Uterus (tissue), 4 donors: ENCODE measurements at places on chromosomes 6 and 20. TPM values are rescaled to one million over a fixed set of nuclear protein-coding genes. Genes with fewer than 3 reads are reported as not detected.

Gene BCL2L1
- total RNA-seq, result 53.4 TPM

Gene LPA
- 0.62 TPM for total RNA-seq

Gene CCN5
- 19.4 TPM for total RNA-seq

Gene TFAP2D
- not detected for total RNA-seq

Gene TAF8
- total RNA-seq, result 31.4 TPM

Gene TOX2
- 0.26 TPM for total RNA-seq

Gene LY6G5C
- 4.4 TPM for total RNA-seq

Gene FRS3
- 1.2 TPM for total RNA-seq

Gene EEF1A2
- 1.5 TPM for total RNA-seq

Gene DDO
- 0.88 TPM for total RNA-seq

Gene SLC13A3
- total RNA-seq, result 4.2 TPM

DNA sequence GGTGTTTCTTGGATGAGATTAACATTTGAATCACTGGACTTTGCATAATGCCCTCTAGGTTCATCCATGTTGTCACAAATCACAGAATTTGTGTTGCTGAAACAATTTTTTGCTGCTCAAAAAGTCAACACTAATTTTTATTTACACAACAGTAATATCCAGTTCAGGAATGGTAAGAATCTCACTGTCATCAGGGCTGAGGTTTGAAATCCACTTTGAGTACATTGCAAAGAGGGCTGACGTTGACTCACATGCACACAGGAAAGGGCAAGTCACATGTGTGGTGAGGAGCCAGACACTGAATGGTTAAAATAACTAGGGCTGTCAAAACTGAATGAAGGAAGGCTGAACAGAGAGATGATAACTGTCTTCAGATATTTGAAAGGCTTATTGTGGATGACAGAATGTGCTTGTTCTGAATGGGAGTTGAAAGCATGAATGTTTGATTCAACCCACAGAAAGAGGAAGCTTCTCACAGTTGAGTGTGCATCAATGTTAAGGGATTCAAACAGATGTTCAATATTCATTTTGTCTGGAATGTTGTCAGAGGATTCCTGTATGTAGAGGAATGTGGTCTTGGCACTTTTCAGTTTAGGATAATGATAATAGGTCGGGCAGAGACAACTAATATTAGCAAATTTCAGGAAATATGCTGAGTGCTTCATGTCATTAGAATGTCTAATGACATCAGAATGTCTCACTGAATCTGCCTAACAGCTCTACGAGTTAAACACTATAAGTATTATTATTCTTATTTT lies 3.6 kb upstream of the ADGRG6 start:
- DNase-seq, result no peak

- no peak for DNase-seq
These were observed 668.6 kb downstream of the UTRN start for GRCh38 chr6:144953552-144954240.

- DNase-seq, result no peak
These were observed 507 bp upstream of the RIPPLY2 start for GRCh38 chr6:83852528-83853177.

GRCh38 chr6:122609881-122610689 lies at the start of gene PKIB:
TSS of gene PKIB (plus strand) at chr6:122610405. CDS start at chr6:122717795, 107,390 bp downstream.
- peak; percentile 31 for DNase-seq

- no peak for DNase-seq
These were observed 349.8 kb downstream of the CDC5L start for GRCh38 chr6:44737341-44737740.

DNA sequence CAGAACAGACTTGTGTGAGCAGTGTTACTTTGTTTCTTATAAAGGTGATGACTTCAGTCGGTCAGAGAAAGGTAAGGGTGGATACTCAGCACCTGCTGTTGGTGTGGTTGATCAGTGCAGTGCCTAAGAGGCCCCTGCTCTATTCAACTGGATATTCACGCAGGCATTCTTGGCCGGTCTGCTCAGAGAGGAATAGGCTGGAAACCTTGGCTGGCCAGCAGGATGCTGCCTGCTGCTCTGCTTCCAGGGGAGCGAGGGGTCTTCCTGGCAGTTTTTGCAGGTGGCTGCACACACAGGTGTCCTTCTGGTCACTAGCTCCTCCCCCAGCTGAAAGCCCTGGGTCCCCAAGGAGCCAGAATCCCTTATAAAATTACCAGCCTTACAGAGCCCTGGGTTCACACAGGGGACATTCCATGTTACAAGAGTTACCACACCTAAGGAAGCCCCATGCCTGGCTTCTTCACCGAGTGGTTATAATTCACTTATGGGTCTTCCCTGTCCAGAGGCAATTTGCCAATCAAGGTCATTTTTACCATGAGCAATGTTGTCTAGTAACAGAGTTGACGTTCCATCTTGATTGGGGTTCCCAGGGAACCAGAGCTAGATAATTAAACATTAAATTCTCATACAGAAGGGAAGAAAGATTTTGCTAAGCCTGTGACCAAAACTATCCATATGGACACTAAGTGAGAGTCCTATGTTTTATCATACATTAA lies 16.4 kb downstream of the SYNJ2 start:
- no peak for DNase-seq

GRCh38 chr6:7785243-7786035 lies 59.5 kb downstream of the BMP6 start:
- no peak for DNase-seq

- no peak for DNase-seq
These were observed 3.0 kb downstream of the CASS4 start for GRCh38 chr20:56414842-56415765.

DNA sequence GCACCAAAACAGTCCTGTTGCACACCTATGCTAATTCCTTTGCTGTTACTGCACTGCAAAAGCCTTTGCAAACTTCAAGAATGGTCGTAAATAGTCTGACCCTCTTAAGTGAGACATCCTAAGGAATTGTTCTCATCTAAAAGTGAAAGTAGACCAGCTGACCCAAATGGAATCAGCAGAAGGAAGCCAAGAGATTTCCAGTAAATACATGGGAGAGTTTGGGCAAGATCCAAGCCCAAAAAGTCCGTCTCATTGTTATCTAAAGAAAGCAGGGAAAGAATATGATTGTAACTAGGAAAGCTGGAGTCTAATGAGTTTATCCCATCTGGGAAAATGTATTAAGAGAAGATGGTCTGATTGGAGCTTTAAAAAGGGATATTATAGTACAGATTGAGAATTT lies 43.0 kb upstream of the HIVEP1 start:
- no peak for DNase-seq

DNA sequence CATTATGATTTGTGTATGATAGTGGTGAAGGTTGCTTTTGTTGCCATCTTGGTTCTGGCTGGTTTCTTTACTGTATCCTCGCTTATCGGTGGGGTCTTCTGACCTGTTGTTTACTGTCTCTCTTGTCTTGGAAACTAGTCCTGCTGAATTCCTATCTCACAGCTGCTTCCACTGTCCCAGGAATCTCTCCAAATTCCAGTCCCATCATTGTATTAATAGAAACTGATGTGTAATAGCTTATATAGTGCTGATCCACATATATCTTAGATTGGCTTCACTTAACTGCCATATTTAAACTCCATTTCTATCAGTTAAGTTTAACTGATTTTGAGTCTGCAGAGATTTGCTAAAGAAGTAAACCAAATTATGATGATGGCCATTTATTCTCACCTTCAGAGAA lies 5.9 kb downstream of the GTF2H5 start:
- DNase-seq, result no peak

DNA sequence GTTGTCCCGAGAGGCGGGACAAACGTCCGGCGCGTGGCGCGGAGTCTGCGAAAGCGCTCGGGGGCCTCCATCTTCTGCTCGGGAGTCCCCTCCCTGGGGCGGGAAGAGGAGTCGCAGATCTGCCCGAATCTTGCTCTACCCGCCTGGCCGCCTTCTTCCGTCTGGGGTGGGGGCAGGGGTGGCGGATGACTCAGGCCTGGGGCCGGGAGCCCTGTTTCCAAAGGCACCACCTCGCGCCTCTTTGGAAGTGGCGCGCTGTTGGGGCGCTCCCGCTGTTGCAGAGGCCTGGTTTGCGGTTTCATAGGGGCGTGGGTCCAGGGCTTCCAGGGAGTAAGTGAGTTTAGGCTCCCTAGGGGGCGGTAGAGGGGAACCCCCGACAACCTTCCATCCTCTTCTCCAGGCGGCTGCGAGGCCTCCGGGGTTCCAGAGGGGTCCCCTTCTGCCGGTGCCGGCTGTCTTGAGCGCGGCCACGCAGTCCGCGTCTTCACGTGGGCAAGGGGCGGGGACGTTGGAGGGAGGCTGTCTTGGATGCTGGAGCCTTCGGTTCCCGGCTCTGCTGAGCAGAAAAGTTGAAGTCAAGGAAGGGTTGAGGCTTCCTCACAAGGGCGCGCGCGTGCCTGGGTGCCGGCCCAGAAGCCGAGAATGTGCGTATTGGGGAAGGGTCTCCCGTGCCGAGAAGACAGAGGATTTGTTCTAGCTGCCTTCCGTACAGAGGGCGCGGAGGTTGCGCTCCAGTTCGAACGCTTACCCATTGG lies 2.6 kb upstream of the TFAP2C start:
- DNase-seq, result no peak

DNA sequence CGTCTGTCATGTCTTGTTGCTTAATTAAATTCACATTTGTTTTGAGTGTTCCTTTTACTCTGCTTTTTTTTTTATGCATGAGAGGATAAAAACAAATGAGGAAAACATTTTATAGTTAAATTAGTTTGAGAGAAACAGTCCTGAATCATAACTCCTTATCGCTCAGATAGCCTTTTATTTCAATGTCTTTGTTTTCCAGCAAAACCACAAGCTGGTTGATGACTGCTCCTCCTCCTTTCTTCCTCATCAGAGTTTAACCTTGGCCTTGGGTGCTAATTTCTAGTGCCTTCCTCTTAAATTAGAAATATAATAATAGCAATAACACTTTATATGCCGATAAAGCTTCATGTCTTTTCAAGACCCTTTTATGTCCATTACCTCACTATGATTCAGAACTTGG lies 3.1 kb downstream of the NOX3 start:
- DNase-seq, result no peak

- peak; percentile 61 for DNase-seq
These were observed 19.2 kb upstream of the MRPS18A start for GRCh38 chr6:43706788-43707187.

DNA sequence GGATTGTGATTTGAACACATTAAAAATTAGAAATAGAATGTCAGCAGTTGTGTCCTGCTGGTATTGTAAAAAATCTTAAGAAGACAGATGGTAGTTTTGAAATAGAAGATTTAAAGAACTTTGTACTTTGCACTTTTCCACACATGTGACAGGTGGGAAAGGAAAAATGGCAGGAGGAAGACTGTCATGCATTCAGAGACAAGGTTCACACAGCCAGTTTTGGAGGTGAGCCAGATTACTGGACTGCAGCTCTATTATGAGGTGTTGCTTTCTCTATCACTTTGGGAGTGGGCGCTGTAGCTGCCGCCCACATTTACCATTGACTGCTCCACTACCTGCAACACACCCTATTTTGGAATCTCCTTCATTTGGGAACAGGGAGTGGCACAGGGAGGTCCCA lies 12.1 kb upstream of the NDUFAF4 start:
- DNase-seq, result no peak

DNA sequence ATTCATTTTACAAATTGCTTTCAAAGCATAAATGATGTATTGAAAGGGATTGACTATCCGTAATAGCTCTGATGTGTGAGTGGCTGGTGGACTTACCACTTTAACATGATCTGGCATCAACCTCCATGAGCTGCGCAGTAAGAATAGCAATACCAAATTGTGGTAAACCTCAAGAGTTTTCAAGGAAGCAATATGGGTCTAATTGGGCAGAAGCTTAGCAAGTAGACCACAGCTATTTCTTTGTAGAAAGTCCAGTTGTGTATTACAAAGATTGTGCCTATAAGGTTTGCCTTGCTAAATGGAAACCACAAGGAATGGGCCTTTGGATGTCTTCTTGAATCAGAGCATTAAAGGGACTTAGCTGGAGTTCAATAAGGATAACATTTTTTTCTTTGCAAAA lies 736.6 kb downstream of the KIF16B start:
- DNase-seq, result no peak

- no peak for DNase-seq
These were observed 301.8 kb downstream of the TBC1D7 start for GRCh38 chr6:13026557-13026956.

- no peak for DNase-seq
These were observed 549.4 kb upstream of the SYNCRIP start for GRCh38 chr6:86192123-86192522.
